Stimulated activated CD8-positive, alpha-beta memory T cell treated with anti-CD3 and anti-CD28 coated beads, Interleukin-15, amount 100 ng/mL, for 1 hour (primary cell): ENCODE measurements at places on chromosomes 6 and 20.
A peak's percentile ranks its signal among the peaks of the same experiment; 100 is the strongest.

GRCh38 chr20:54048481-54048880, 21.9 kb downstream of the BCAS1 start:
- no peak for DNase-seq

DNA sequence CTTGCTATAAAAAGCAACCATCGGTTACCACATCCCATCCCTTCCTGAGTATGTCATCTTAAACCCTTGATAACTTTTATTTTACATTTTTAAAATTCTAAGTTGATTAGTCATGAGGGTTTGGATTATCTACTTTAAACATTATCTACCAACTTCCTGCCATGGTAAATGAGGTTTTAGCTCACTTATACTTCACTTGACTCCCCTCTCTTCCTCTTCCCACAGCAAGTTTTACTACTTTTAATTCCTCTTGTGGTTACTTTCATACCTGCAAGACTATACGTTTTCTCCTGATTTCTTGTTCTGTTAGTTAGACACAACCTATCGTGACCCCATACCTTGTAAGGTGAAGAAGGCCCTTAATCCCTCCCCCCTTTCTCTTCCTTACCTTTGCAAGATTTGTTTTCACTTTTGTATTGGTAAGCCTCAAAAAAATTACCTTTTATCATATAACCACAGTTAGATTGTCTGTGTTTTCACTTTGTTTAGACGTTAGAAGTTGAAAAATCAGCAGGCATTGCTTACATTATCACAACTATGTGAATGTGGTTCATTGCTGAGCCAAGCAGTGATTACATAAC, 60.1 kb upstream of the OGFRL1 start:
- no peak for DNase-seq

DNA sequence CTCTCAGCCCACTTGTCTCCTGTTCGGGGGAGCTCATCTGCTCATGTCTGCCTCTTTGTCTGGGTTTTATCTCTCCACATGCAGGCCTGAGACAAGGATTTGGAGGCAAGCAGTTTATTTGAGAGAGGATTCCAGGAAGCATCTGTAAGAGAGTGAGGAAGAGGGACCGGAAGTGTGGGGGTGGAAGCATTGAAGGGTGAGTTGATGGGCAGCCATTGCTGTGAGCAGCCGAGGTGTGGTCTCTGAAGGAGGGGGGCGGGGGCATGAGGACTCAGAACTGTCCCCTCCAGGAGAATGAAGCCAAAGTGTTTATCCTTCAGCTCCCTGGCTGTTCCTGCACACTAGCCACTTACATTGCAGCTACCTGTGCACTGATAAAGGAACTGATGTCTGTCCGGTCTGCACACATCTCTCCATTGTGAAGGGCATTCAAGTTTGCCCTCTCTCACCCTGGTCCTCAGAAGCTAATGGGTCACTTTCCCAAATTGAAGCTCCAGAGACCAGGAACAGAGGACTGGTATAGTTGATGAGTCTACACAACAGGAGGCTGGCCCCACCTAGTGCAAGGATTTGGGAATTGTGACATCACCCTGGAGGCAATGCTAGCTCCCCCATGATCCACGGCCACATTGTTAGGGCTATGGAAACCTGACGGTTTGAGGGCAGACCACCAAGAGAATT, 100.5 kb upstream of the FOXA2 start:
- DNase-seq: no peak

GRCh38 chr6:38987503-38987902, 61.1 kb upstream of the GLP1R start:
- no peak for DNase-seq

- DNase-seq: peak; percentile 44
These were observed 1.4 kb downstream of the STAU1 start for GRCh38 chr20:49186535-49187329.

DNA sequence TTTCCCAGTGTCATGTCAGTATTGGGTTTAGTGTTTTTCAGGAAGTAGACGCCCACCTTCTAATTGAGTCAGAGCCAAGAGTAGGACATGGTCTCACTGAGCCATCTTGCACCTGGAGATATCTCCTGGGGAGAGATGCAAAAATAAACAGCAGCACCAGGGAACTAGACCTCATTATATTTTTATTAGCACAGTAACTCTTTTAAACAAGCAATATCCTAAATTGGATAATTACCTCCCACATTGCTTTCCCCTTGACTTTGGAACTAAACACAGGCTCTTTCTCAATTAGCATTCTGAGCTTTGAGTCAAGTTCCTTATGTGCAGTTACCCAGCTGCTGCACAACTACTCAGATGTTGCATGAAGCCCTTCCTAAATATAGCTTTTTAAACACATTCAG, 175.4 kb downstream of the IBTK start:
- DNase-seq: no peak

DNA sequence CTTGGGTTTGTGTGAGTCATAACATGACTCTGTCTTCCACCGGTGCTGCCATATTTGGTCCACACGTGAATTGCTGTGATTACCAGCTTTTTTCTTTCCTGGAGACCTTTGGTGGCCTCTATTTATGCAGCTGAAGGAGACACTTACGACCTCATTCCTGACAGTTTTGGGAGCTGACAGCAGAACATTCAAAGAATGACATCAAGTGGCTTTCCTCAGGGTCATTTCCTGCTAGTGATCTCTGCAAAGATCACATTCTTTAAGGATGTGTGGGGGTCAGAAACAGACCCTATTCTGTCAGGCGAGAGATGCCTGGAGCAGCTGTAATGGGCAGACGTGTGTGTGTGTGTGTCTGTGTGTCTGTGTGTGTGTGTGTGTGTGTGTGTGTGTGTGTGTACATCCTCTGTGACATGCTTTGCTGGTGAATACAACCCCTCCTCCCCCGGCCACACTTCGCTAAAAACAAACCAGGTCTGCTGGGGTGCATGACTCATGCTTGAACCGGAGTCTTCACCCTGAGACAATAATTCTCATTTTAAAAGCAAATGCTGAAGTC, 115.6 kb downstream of the TMEM170B start:
- no peak for DNase-seq

DNA sequence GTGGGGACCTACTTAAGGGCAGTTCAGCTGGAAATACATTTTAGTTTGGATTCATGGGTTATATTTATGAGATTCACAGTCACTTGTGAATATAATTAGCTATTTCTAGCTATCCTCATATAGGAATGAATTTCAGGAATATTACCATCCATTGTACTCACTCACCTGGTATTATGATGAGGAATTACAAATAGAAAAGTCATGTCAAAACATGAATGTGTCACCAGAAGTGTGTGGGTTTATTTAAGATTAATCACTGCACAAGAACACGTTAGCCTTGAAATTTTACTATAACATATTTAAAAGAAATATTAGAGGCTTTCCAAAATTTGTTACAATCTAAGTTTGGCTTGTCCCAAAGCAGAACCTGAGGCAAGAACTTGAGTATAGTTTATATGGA, 510.5 kb downstream of the PHF3 start:
- DNase-seq: no peak

GRCh38 chr6:41630946-41631345, 7.3 kb upstream of the MDFI start:
- DNase-seq: no peak

DNA sequence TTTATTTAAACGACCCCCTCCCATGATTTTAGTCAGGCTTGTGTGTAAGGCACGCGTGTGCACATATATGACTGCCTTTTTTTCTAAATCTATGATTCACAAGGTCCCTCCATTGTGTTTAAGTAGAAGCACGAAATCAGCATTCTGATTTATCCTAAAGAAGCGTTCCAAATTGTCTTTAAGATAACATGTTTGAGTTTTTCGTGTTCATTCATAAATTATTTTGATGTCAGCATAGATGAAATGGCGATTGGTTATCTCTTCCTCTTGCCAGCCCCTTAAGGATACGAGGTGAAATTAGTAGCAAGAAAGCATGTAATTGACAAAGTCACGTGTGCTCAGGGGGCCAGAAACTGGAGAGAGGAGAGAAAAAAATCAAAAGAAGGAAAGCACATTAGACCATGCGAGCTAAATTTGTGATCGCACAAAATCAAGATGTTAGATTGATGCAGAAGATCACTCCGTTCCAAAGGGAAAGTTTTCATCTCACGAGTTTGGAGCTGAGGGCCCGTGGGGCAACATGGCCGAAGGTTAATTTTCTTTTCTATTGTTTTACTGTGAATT, at the start of gene LIN28B:
Gene LIN28B (plus strand): TSS at position 377 of the 564 bp plus-strand sequence. CDS start 144 bp downstream, at position 521.
- no peak for DNase-seq

DNA sequence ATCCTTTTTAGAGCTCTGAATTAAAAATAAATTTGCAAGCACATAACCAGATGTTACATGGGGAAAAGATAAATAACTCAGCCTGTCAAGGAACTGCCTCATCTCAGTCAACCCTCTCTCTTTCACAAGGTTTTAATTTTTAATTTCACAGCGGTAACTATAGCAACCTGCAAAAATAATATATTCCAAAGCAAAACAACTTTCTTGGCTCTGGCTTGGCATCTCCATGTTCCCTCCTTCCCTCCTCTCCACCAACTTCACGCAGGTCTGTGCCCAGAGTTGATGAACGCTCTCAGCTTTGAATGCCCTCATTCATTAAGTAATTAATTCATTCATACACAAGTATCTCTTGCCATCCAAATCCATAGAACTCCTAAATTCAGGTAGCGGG, 32.5 kb upstream of the SIRPA start:
- no peak for DNase-seq

GRCh38 chr20:7650086-7650879, 290.0 kb downstream of the HAO1 start:
- no peak for DNase-seq

- DNase-seq: no peak
These were observed 463.7 kb downstream of the CDC5L start for GRCh38 chr6:44851176-44851575.

DNA sequence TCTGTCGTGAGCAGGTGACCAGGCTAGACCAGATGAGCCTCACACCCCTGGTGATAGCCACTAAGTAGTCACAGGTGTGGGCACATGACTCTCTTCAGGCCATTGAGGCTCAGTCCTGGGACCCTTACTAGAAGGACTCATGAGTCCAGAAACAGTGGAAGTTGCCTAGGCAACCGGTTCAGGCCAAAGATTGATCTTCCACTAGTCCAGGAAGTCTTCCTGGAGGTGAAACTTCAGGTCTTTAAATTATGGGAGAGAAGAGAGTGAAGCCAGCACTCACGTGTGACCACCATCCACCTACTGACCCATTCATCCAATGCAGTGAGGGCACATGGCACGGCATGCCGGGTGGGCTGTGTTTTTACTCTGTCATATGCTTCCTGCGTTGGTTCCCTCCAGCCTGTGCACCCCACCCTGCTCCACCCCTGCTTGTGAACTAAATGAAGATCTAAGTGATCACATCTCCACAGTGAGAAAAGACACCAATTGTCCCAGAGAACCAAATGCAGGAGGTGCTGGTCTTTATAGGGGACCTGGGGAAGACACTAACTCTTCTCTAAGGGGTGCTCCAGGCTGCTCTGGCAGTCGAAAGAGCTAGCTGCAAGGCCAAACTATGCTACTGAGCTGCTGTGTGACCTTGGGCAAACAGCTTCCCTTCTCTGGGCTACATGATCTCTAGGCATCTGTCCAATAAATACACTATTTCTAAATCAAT, 12.5 kb upstream of the STX16 start:
- no peak for DNase-seq
